Ascending aorta (tissue), 2 donors: ENCODE measurements at places on chromosomes 16 and 17. TPM values are rescaled to one million over a fixed set of nuclear protein-coding genes. Genes with fewer than 3 reads are reported as not detected.

- H3K4me1 ChIP-seq, result peaks cover 54% of the 10 kb centered on the region
- H3K27me3 ChIP-seq, result no peaks in the 10 kb centered on the region
- peak overlapping the region; percentile 22 for H3K27ac ChIP-seq
- no peaks in the 10 kb centered on the region for H3K36me3 ChIP-seq
- DNase-seq, result no peak
Observed at GRCh38 chr16:49838441-49839016, 17.4 kb downstream of the ZNF423 start.

- no peak overlapping the region for H3K27ac ChIP-seq
- no peak for DNase-seq
- H3K36me3 ChIP-seq, result no peaks in the 10 kb centered on the region
- H3K4me3 ChIP-seq, result no peak overlapping the region
Observed at GRCh38 chr16:30136971-30137605, 14.1 kb upstream of the MAPK3 start.

DNA sequence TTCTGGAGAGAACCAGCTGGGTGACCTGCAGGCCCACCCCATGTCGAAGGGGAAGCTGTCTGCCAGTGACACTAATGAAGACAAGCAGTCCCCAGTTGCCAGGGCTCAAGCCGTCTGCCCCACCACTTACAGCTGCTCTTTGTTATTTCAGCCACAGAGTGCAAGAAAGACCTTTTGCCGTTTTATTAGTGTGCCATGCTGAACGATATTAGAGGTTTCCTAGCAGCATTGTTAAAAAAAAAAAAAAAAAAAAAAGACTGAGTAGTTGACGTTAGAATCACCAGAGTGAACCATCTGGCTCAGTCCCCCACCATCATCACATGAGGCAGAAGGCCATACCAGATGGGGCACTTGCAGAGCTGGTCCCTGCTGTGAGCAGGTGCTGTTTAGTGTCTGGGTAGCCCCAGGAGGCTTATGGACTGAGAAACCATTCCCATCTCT is 26.5 kb upstream of the SLC39A11 start:
- H3K27ac ChIP-seq, result no peak overlapping the region
- no peaks in the 10 kb centered on the region for H3K4me1 ChIP-seq
- H3K27me3 ChIP-seq, result no peaks in the 10 kb centered on the region
- H3K4me3 ChIP-seq, result no peak overlapping the region
- no peak for DNase-seq
- H3K36me3 ChIP-seq, result no peaks in the 10 kb centered on the region

DNA sequence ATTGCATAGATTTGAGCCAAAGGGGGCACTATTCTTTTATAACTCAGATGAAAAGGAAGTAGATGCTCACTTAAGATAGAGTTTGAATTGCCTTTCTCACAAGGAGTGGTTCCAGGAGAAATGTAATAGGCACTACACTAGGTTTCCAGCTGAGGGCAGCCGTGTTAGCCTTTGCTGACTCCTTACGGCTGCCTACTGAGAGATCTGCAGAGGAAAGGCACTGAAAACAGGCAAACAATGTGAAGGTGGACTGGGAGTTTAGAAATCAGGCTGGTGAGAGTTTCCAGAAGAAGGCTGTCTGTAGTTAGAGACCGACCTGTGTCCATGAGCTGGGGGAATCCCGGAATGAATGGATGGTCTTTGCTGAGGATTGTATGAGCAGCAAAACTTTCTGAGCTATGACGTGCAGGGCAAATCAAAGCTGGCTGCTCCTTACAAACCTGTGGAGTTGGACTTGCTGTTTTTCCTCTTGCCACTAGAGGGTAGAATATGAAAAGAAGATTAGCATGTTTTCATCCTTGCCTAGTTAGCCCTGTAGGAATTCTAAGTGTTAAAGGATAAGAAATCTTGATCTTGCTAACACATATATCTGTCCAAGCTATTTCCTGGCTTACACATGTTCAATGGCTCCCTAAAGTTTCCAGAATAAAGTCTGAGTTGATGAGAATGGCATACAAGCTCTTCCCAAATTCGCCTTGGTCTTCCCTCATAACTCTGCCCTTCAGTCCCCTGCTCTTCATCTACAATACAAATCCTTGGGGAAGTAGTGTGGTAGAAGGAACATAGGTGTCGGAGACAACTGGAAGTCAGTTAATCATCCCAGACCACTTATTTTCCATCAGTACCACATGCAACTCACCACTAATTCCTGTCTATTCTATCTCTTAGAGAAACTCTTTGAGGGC is 20.1 kb upstream of the TAOK1 start:
- peak overlapping the region; percentile 43 for H3K4me3 ChIP-seq
- no peaks in the 10 kb centered on the region for H3K27me3 ChIP-seq
- no peak overlapping the region for H3K27ac ChIP-seq
- no peaks in the 10 kb centered on the region for H3K4me1 ChIP-seq

NOL3 gene
- total RNA-seq, result 87.6 TPM

LRRC36 gene
- total RNA-seq, result not detected

GRCh38 chr16:74771656-74772315 is 2.8 kb downstream of the FA2H start:
- no peak overlapping the region for H3K27ac ChIP-seq
- H3K4me3 ChIP-seq, result no peak overlapping the region
- peaks cover 11% of the 10 kb centered on the region for H3K27me3 ChIP-seq
- H3K4me1 ChIP-seq, result peaks cover 6% of the 10 kb centered on the region
- no peak for DNase-seq
- no peaks in the 10 kb centered on the region for H3K36me3 ChIP-seq

DNA sequence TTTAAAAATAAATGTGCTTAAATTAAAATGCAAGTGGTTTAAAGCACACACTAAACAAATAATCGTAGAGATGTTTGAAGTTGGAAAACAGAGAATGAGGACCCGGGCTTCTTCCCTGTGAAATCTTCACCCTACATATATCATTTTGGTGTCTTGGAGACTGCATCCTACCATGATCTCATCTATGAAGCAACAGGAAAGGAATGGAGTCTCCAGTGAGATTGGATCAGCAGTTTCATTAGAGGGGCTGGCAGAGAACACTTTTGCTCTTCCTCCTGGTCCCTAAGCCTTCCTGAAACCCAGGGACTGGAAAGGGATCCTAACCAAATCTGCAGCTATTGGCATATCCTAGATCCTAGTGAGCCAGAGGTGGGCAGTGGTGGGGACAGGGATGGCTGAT is 85.0 kb downstream of the GRIN2A start:
- no peak overlapping the region for H3K27ac ChIP-seq
- H3K27me3 ChIP-seq, result no peaks in the 10 kb centered on the region
- H3K36me3 ChIP-seq, result no peaks in the 10 kb centered on the region
- DNase-seq, result no peak
- no peaks in the 10 kb centered on the region for H3K4me1 ChIP-seq

CCDC43 gene
- total RNA-seq, result 2.6 TPM

DNA sequence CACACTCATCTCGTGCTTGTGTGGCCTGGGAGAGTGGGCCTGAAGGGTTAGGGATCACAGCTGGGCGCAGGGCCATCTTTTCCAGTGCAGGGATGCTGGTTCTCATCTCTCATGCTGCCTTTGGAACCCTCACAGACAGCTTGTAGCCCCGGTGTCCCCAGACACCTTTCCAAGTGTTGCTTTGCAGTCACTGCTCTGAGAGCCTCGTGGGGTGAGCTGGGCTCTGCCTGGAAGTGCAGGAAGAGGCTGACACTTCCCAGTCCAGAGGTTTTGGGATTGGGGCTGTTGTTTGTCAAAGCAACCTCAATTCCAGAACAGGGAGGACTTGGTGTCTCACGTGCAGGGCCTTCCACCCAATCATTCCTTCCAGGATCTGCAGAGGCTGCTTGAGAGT is 28.2 kb downstream of the TBX4 start:
- H3K27me3 ChIP-seq, result no peaks in the 10 kb centered on the region
- H3K36me3 ChIP-seq, result no peaks in the 10 kb centered on the region
- no peak overlapping the region for H3K4me3 ChIP-seq

GAS7 gene
- 78.0 TPM for total RNA-seq

GRCh38 chr16:81698310-81698641 is 80.8 kb upstream of the PLCG2 start:
- no peak overlapping the region for H3K4me3 ChIP-seq
- H3K36me3 ChIP-seq, result peaks cover 36% of the 10 kb centered on the region

PRCD gene
- total RNA-seq, result 0.43 TPM

DNA sequence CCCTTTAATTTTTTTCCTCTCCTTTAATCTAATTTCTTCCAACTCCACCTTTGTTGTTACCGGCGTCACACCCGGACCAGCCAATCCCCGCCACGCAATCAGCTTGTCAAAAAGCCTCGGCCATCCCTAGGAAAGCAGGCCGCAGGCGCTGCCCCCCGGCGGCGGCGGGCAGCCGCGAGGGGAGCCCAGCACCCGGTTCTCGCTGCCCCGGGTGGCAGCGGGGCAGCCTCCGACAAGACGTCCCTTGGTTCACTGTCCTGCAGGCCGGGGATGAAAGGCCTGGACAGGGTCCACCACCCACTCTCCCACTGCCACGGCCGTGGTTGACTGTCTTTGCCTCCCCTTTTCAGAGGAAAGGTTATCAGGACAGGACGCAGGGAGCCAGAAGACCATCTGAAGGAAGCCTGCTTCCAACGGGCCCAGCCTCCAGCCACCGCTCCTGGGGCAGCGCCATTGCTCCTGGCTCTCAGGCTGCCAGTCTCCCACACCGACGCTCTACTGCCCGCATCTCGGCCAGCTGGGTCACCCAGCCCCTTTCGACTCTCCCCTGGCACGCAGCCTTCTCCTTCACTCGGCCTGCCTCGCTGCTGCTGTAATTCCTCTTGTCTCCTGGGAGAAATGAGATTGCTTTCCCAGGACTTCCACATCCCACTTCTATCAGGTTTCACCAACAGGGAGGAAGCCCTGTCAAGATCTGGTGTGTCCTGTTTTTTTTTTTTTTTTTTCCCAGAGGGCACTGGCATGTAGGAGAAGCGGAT is 2.8 kb upstream of the UBTF start:
- peaks cover 22% of the 10 kb centered on the region for H3K4me1 ChIP-seq
- H3K36me3 ChIP-seq, result no peaks in the 10 kb centered on the region
- peak; percentile 91 for DNase-seq
- H3K27ac ChIP-seq, result peak overlapping the region; percentile 99
- H3K27me3 ChIP-seq, result no peaks in the 10 kb centered on the region
- H3K4me3 ChIP-seq, result peak overlapping the region; percentile 95
